ENCODE measurements at places on chromosomes 4 and X.

GRCh38 chr4:792626-793092 lies 33.3 kb downstream of the CPLX1 start:
- no peak for DNase-seq

- DNase-seq: no peak
Measured at GRCh38 chr4:153374442-153374841, 30.0 kb downstream of the MND1 start.

DNA sequence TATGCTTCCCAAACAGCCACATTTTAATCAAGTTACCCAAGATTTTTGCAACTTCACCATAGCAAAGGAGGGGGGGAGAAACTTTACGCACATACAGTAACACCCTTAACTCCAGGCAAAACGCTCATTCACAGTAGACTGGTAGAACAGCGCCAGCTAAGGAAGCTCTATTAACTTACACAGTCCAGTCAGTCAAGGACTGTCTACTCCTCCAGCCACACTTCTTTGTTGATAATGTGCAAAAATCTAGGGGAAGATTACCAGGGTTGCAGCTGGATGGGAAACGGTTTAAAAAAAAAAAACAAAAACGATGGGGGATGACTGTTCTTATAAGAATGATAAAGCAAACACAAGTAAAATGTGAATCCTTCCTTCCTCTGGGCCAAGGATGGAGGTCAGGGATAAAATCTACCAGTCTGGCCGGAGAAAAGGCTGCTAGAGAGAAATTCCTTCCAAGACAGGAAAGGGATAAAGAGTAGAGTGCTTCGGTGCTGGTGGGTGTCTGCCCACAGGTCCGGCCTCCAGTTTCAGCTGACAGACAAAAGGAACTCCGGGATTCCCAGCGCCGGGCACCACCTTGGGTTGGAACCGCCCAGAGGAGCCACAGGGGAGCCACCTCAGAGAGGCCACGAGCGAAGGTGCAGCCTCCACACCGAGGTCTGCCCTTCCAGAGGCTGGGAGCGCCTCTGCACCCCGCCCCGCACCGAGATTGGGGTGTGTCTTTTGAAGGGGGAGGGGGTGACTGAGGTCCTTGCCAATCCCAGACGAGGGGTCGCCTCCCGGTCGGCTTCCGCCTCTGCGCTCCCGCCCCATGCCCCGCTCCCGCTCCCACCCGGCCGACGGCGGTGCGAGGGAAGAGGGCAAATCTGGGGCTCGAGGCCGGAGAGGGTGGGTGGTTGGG lies 811 bp downstream of the ANKRD50 start:
- DNase-seq: peak; percentile 57

DNA sequence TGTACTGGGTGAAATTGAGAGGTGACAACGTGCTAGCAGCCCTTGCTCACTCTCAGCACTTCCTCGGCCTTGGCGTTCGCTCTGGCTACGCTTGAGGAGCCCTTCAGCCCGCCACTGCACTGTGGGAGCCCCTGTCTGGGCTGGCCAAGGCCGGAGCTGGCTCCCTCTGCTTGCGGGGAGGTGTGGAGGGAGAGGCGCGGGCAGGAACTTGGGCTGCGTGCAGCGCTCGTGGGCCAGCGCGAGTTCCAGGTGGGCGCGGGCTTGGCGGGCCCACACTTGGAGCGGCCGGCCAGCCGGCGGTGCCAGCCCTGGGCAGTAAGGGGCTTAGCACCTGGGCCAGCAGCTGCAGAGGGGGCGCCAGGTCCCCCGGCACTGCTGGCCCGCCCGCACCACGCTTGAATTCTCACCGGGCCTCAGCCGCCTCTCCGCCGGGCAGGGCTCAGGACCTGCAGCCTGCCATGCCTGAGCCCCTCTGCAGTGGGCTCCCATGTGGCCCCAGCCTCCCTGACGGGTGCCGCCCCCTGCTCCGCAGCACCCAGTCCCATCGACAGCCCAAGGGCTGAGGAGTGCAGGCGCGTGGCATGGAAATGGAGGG lies 249.5 kb upstream of the ETNPPL start:
- DNase-seq: no peak

DNA sequence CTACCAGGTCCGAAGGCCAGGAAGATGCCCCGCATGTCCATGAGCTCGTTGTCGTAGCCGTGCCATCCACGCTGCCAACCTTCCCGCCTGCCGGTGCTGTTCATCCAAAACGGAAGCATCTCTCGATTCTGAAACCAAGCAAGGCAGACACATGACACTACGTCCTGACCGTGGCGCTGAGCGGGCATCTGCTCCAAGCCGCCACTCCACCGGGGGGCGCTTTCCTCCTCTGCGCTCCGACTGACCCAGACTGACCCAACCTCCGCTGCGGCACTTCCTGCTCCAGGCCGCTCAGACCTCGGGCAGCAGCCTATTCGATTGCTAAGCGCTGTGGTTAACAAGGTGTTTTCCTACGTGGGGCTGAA lies 120.5 kb downstream of the ENPP6 start:
- no peak for DNase-seq

- peak; percentile 90 for DNase-seq
Measured at GRCh38 chr4:53702334-53703266, 111.3 kb upstream of the LNX1 start.

DNA sequence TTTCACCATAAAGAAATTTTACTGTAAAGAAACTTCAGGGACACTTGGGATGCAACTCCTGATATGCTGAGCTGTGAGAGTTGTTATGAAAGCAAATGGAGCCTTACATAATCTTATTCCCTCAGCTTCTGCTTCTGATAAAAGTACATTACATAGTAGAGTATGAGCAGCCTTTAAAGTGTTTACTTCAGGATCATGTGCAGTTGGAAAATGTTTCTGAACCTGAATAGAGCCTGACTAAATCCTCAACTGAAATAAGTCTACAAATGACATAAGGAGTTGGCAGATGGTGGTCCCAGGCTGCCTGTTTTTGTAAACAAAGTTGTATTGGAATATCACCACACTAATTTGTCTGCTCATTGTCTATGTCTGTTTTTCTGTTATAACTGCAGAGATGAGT lies 19.3 kb downstream of the RASSF6 start:
- DNase-seq: no peak

GRCh38 chr4:186563761-186564160 lies 8.4 kb upstream of the MTNR1A start:
- DNase-seq: no peak

DNA sequence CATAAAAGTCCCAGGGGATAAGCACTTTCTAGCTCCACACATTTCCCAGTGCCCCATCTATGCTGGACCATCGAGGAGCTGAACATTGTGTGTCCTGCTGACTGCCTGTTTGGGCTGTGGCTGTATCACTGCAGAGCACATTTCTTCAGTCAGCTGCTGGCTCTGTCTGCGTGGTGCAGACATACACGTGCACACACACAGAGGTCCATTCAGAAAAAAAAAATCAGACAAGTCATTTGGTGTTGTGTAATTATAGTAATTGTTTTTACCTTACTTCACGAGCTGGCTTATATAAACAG lies 1.1 kb upstream of the PDLIM3 start:
- peak; percentile 42 for DNase-seq

DNA sequence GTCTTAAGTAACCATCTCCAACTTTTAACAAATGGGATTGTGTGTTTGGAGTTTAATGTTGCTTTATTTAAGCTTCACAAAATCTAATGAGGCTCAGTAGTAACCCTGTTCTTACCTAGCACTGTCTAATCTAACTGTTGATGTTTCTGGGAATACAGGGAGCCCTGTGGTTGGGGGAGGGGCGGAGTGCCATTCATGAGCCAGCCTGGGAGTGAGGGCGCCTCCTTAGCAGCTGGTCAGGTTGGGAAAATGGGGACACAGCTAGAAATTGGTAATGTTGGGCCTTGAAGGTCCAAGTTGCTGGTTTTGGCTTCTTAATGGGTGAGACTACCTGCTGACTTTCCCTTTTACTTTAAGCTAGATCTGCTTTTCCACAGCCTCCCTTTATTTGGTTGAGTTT lies 22.9 kb upstream of the TADA2B start:
- DNase-seq: no peak

DNA sequence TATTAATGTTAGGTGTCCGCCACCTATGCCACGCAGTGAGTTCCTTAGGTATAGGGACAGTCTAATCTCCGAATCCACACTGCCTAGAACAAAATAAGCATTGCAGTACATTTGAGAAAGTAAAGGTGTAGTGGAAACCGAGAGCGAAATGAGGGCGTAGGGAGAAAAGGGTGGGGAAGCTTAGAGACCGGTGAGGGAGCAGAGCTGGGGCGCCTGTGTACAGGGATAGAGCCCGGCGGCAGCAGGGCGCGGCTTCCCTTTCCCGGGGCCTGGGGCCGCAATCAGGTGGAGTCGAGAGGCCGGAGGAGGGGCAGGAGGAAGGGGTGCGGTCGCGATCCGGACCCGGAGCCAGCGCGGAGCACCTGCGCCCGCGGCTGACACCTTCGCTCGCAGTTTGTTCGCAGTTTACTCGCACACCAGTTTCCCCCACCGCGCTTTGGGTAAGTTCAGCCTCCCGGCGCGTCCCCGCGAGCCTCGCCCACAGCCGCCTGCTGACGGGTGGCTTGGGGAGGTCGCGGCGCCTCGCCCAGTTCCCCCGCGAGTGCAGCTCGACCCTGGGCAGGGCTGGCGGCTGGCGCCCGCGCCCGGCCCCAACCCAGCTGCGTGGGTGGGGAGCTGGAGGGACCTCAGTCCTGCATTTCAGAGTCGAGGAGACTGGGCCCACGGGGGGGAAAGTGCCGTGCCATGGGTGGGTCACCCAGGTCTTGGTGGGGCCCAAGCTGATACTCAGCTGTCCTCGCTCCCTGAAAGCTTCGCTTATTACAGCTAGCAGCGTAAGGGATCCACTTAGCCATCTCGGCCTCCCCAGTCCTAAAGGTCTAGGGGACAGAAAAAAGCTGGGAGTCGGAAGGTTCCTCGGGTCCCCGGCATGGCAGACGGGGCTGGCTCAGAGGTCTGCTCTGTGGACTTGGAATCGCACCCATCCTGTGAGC lies at the start of gene ANXA3:
Gene ANXA3 (plus strand): TSS at position 351 of the 932 bp plus-strand sequence. CDS start 2,704 bp downstream, outside the sequence.
- no peak for DNase-seq

- DNase-seq: no peak
Measured at GRCh38 chrX:45240301-45240700, 39.6 kb upstream of the DIPK2B start.

GRCh38 chrX:116499780-116500179 lies 37.0 kb upstream of the CT83 start:
- DNase-seq: no peak

DNA sequence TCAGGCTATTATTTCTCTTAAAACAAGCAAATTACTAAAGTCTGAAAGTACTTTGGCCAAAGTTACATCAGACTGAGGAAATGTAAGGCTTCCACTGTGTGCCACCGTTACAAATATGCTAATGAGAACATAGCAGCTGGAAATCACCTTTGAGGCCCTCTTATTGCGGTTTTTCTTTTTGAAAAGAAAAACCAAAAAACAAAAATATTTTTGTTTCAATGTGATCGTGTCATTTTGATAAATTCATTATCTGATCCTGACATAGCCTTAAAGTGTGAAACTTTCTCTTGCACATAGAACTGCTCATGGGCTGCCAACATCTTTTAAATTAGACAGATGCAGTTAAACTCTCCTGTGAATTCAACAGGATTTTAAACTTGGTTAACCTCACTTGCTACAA lies 2.8 kb upstream of the TIFA start:
- DNase-seq: peak; percentile 74

DNA sequence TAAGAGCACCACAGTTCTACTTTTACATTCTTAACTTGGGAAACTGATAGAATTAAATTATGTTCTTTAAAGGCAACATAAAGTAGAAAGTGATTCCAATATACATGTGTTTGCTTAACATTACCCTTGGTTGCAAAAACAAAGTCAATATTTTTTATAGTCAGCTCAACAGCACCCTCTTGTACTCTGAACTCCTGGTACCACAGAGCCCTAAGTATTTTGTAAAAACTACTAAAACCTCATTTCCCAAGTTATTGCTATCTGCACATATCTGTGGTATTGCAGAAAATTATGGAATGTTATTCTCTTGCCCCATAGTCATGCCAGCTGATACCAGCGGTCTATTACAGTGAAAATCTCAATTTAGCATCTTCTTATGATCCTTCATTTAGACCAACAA lies 2.9 kb downstream of the KIF4A start:
- no peak for DNase-seq

GRCh38 chr4:123398853-123399626 lies 2.4 kb downstream of the SPRY1 start:
- DNase-seq: peak; percentile 66

- peak; percentile 32 for DNase-seq
Measured at GRCh38 chr4:40621592-40622512, 7.8 kb downstream of the RBM47 start.

DNA sequence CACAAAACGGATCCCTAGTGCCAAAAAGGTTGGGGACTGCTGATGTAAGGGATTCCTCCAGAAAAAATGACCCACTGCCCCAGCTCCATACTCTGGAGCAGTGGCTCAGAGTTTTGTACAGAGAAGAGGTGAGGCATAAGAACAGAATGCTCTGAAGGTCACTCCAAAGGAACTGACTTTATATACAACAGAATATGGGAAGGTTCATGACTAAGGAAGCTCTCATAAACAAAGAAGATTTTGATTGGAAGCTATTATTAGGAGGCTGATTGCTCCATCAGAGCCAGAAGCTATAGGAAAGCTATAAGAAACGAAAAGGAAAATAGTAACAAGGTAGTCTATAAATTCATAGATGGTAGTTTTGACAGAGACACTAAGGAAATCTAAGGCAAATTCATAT lies 203.1 kb downstream of the SLC7A11 start:
- no peak for DNase-seq

- DNase-seq: no peak
Measured at GRCh38 chr4:54016504-54016903, 47.9 kb downstream of the CHIC2 start.

- peak; percentile 70 for DNase-seq
Measured at GRCh38 chr4:106369456-106370060, 980 bp upstream of the GIMD1 start.

- no peak for DNase-seq
Measured at GRCh38 chr4:165190591-165191347, 16.6 kb upstream of the KLHL2 start.

- no peak for DNase-seq
Measured at GRCh38 chr4:113574636-113575103, 186.9 kb downstream of the CAMK2D start.

- DNase-seq: no peak
Measured at GRCh38 chr4:44861756-44862155, 135.4 kb upstream of the GNPDA2 start.

GRCh38 chr4:24858026-24858425 lies 54.8 kb downstream of the CCDC149 start:
- DNase-seq: no peak

DNA sequence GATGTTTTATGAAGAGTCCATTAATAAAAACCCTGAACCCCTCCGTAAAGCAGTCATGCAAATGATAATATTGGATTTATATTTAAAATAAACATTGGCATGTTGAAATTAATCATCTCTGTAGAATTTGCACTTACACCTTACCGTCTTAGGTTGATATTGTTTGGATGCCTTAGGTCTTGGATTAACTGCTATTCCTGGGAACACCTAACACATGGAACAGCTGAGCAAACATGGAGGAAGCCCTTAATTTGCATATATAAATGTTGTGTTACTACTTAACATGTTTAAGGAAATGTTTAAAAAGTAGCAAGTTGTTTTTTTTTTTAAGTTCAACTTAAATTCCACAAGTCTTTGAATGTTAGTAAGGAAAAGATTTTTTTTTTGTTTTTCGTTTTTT lies 62.5 kb downstream of the NSD2 start:
- DNase-seq: no peak

GRCh38 chrX:37509349-37509748 lies 62.1 kb upstream of the LANCL3 start:
- DNase-seq: peak; percentile 7

Measured in MM.1S (cell line).